ENCODE measurements at places on chromosomes 4 and X. TPM values are rescaled to one million over a fixed set of nuclear protein-coding genes. Genes with fewer than 3 reads are reported as not detected.

The AFM gene
- total RNA-seq = not detected

The PAGE5 gene
- not detected for total RNA-seq

The PABPC5 gene
- 0.61 TPM for total RNA-seq

The SAP30 gene
- 39.0 TPM for total RNA-seq

The SMIM20 gene
- total RNA-seq = 16.0 TPM

The CACNA1F gene
- total RNA-seq = not detected

The ZNF157 gene
- total RNA-seq = not detected

The DCHS2 gene
- total RNA-seq = not detected

The KLHL2 gene
- 54.6 TPM for total RNA-seq
